HS-5 (cell line): ENCODE measurements at places on chromosomes 11 and 22.

- DNase-seq = no peak
These were observed 10.7 kb downstream of the PICK1 start for GRCh38 chr22:38067761-38068360.

DNA sequence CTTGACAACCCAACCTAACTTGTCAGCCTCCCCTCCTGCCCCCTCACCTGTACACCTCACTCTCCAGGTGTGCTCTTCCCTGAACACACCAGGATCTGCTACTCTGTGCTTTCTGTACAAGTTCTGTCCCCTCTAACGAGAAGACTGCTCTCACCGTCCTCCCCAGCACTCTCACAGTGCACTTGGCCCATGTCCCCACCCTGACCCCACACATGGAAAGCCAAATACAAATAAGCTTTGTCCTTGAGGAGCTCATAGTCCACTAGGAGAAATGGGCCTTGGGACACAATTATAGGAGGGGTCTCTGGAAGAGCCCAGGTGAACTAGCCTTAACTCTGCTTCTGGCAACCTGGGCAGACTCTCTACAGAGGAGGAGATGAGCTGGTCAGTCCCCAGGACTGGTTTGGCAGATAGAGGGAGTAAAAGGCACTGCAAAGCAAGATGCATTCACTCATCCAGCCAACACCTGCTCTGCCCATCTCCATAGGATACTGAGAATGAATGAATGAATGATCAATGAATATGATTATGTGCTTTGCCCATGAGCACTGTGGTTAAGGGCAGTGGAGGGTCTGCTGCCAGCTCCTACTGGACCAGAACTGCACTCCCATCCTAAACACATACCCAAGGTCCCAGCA is 9.9 kb downstream of the NIPSNAP1 start:
- DNase-seq = no peak

DNA sequence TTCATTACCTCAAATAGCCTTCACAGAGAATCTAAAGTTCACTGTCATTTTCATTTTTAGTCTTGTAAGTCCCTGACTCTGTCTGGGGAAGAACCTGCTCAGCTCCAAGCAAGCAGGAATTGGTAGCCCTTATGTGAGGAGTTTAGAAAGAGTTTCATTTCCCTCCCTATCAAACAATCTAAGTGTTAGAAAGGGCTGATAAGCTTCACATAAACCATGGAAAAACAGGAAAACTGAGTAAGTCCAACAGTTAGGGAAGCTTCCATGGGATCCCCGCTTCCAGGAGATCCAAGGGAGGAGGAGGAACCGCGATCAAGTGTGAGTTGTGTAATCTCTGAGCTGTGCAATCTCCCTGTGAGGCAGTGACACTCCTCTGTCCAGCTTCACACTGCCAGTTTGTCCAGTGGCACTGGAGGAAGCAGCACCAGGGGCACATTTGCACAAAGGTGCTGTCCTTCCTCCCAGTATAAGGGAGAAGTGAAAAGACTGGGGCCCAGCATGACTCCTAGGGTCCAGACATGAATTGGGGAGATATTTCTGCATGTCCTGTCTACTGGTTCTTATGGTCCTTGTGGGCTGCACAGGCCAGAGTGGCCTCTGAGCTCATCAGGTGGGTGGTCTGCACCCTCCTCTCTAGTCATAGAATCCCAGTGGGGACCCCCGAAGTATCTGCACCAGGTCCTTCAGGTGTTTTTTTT is 4.3 kb downstream of the PRAME start:
- DNase-seq = no peak

DNA sequence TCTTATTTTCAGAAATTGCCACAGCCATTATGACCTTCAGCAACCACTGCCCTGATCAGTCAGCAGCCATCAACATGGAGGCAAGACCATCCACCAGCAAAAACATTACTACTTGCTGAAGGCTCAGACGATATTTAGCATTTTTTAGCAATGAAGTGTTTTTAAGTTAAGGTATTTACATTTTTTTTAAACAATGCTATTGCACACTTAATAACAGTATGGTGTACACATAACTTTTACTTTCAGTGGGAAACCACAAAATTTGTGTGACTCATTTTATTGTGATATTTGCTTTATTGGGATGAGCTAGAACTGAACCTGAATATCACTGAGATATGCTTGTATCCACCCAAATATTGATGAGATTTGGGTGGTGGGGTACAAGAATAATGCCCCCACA is 110.9 kb downstream of the TSPAN18 start:
- DNase-seq = peak; percentile 59

DNA sequence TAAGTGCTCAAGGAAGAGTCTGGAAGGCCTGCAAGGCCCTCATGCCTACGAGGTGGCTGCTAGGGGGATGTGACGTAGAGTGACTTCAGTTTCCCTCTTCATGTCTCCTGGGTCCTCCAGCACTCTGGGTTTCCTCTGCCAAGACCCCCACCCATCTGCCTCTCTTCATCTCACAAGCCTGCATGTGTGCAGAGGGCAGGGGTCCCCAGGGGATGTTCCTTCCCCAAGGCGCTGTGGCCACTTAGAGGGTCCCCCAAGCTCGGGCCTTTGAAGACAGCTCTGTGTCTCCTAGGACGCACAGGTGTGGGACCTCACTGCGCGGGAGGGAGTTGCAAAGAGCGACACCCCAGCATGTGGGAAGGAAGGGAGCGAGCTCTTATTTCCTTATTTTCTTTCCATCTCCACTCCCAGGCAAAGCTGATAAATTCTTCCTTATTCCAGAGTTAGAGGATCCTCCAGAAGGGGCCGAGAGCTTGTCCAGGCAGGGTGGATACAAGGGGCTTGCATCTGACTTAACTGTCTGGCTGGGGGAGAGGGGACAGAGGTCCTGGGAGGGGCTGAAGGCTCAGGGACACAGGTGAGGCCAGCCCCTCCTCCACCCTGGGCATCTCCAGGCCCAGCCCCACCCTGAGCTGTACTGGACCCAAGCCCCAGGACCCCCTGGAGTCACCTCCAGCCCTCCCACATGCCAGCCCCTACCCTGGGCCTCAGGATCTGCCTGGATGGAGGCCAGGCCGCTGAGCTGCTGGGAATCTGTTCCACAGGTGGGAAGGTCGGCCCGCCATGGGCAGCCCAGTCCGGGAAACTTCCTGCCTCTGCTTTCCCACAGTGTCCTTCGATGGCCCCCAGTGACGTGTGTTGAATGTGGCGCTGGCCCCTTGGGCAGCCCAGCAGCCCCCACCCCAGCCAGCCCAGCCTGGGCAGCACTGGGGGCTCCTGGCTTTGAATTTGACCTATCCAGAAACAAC is 59.7 kb upstream of the KCNQ1OT1 start:
- no peak for DNase-seq

DNA sequence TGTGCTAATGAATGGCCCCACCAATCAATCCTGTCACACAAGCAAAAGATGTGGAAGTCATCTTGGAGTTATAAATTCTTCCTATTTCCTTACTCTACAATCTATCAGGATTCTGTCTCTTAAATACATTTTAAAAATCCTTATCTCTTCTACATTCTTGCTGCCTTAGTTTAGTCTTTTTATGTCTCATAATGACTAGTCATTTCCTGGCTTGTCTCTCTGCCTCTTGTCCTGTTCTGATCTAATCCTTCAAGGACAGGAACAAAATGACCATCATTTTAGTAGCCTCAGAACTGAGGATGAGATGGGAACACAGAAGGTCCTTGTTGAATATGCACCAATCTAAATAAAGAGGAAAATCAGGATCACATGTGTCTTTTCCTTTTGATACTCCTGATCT is 56.6 kb upstream of the LIN7C start:
- peak; percentile 38 for DNase-seq

DNA sequence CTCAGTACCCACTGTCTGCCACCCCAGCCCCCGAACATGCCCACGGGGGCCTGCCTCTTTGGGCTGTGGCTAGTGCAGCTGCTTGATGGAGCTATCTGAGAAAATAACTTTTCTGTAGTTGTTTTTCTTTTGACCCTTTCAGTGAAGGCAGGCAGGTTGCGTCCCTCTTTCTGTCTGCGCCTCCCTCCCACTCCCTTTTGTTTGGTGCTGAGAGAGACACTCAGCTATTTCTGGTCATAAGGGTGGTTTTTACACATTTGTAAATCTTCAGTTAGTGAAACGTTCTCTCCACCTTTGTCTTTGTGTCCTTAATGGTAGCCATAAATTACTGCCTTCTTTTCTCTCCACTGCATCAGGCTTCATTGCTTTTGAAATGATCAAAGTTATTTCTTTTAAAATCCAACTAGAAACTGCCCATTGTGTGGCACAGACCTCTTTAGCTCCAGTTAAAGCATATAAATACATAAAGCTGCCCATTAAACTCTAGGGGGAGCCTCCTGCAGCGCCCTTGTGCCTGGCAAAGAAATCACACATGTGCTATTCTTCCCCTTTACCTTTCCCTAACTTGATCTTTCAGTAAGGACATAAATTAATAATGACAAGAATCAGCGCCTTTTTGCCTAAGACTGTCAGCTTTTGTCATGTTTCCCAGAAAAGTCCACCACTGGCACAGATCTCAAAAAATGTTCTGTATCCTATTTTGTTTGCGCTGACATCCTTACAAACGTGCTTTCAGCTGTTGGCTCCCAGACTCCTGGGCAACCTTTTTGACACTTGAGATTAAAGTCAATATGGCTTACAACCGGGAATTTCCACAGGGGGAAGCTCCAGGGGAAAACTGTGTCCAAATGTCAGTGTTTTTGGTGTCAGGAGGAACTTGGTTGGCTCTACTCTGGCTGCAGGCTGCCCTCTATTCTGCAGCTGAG is 1.7 kb upstream of the SCUBE2 start:
- DNase-seq = no peak

- DNase-seq = no peak
These were observed 20.9 kb upstream of the DENND5A start for GRCh38 chr11:9285850-9286587.

DNA sequence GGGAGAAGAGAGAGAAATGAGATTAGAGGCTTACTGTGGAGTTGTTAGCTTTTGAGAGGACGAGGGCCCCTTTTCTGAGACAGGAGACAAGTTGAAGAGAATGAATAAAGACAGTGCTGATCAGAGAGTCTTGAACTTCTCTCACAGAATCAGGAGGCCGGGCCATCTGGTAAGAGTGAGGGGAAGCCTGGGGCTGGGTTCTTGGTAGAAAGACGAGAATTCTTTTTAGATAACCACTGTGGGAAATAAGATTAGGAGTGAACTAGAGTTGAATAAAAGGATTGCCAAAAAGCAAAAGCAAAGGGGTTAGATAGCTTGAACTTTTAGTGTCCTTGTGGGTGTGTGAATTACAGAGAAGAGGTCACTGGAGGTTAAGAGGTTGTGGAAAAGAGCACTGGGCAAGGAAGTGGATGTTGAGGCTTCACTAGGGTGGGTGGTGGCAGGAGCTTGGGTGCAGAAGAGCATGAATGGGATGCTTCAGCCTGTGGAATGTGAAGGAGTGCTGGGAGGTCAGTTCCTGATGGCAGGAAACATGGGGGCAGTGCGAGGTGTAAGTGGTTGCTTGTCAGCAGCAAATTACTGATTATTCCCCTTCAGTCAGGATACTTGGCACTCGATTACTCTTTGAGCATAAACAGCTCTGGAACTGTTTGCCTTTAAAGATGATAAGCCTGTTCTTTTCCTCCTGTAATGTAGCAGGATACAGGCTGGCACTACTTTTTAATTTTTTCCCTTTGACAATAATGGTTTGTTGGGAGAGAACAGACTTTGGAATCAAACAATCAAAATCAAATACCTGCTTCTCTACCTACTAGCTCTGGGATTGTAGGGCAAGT is 98.3 kb downstream of the ARHGAP42 start:
- DNase-seq = no peak

DNA sequence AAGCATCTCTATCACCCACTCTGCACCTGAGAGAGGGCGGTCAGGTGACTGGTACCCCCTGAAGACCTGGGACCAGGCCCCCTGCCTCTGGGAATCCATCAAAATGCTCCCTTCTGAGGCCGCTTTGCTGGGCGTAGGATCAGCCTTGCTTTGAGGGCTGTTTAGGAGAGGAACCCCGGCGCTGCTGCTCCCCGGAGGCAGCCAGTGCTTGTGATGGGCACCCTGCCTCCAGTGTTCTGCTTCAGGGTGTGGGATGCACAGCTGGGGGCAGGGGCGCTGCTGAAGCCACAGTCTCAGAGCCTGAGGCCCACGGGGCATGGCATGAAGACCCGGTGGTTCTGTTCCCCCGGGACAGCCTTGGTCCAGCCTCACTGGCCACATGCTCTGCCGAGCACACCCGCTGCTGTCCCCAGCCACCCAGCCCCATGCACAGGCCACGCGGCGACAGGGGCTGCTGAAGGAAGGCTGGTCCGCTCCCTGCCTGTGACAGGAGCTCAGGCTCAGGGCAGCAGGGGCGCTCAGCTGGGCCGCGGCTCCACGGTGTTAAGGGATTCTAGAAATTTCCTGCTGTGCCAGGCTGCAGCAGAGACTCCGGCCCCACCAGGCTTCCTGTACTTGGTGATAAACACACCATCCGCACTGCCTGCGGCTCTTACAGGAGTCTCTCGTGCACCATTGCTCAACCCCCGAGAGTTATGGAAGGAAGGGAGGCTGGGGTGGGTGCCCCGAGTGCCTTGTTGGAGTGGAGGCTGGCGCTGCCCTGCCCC is 91.0 kb downstream of the KCNQ1 start:
- no peak for DNase-seq

- no peak for DNase-seq
These were observed 148.8 kb downstream of the JRKL start for GRCh38 chr11:96538622-96539021.

- DNase-seq = no peak
These were observed at the start of gene MAP6 for GRCh38 chr11:75668451-75669297. TSS of gene MAP6 (minus strand) at chr11:75669038. CDS start at chr11:75668369, 669 bp downstream.

DNA sequence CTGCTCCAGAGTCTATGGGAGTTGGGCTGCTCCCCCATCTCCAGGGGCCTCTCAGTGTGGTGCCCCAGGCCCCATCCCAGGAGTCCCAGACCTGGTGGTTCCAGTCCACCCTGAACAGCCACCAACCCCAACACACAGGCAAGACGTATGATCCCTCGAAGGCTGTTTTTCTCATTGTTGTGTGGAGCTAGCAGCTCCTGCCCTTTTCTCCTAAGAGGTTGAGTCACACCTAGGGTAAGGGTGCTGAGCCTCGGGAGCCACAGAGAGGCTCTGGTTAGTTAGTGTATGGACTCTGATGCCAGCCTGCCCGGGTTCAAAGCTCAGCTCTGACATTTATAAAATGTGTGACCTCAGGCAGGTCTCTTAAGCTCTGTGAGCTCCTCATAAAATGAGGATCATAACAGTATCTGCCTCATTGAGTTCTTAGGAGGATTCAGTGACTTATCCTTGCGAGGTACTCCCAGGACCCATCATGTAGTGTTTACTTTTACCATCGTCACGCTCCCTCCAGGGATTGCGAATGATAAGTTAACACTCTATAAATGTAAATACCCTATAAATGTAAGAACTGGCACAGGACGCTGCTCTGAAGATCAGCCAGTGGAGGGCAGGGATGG is 47.2 kb downstream of the FBLN1 start:
- DNase-seq = no peak

DNA sequence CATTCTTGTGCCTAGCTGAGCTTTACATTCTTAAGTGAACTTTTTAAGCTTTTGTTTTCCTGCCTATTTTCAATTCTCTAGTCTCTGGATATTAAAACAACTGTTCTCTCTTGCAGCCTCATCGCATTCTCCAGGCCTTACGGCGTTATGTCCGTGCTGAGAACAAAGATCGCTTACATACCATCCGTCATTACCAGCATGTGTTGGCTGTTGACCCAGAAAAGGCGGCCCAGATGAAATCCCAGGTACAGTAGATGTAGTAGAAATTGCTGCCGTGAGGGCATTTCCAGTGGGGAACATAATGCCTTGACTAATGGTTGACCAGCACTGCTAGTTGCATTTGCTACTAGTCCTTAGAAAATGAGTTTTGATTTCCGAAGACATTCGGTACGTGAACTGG is 29.7 kb upstream of the ST14 start:
- DNase-seq = no peak

- no peak for DNase-seq
These were observed 23.0 kb downstream of the PAX6 start for GRCh38 chr11:31788085-31788484.
